ENCODE measurements at places on chromosomes 5 and 9. TPM values are rescaled to one million over a fixed set of nuclear protein-coding genes. Genes with fewer than 3 reads are reported as not detected.

NR6A1 gene
- total RNA-seq = 4.0 TPM

COQ4 gene
- 89.2 TPM for total RNA-seq

HNRNPA0 gene
- 10.1 TPM for total RNA-seq

INSYN2B gene
- not detected for total RNA-seq

NFIB gene
- 20.0 TPM for total RNA-seq

PCAT7 gene
- total RNA-seq = not detected

SAPCD2 gene
- 21.2 TPM for total RNA-seq

UNC5A gene
- 0.19 TPM for total RNA-seq

IFNA2 gene
- total RNA-seq = not detected

ANKRD18B gene
- total RNA-seq = 3.8 TPM

CTSL gene
- total RNA-seq = 40.7 TPM

SLC28A3 gene
- 3.1 TPM for total RNA-seq

DNA sequence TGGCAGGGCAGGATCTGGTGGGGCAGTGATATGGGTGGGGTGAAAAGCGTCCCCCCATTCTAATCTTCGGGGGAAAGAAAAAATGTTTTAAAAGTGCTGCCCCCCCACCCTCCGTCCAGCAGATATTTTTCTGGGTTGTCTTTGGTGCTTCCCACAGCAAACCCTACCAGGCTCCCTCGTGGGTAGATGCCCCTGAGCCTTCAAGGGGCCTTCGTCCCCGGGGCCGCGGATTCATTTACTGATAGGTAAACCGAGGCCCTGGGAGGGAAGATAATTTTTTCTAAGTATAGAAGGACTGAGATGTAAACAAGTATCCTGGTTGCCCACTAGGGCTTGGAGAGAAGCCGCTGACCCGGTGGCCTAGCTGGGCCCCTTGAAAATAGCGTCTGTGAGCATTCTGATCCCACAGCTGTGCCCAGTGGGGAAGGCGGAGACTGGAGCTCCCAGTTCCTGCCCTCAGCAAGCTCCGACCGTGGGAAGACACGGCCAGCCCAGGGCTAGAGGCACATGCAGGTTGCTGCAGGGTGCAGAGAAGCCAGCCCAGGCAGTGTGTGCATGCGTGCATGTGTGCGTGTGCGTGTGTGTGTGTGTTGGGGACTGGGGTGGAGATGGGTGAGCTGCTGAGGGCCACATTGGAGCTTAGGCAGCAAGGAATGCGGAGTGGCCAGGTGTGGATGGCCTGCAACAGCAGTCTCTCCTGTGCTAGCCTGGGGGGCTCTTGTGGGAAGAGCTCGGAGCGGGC, 6.0 kb upstream of the RXRA start:
- DNase-seq = no peak

DNA sequence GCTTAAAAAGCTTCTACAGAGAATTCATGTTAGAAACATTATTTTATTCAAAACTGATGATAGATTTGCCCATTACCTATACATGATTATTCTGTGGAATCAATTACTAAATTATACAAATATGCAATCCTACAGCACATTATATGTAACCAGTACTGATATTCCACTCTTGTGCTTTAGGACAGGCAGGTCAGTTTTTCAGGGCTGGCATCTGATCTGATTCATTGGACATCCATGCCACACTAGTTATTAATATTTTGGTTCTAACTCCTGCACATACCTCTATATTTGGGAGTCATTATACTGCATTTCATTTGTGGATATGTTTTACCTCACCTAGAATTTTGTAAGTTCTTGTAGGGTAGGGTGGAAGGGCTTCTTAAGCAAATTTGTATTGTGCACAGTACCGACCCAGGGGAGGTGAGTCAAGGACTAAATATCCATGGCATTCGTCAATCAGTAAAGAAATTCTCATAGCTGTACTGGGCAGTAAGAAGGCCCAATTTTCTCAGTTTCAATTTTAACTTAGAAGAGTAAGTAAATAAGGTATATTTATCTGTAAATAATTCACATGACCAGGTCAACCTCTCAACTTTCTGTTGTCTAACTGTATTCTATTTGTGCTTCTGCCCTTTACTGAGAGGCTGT, 33.5 kb downstream of the ELOVL7 start:
- DNase-seq = no peak

DNA sequence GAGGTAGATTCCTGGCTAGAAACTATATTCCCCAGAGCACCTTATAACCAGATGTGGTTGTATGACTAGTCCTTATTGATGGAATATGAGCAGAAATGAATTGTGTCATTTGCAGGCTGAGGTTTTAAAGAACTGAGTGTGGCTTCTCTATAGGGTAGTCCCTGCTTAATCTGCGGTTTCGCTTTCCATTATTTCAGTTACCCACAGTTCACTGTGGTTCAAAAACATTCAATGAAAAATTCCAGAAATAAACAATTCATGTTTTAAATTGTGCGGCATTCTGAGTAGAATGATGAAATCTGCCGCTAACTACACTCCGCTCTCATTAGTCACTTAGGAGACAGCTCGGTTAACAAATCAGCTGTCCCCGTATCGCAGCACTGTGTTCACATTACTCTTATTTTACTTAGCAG, 65.1 kb downstream of the ANKRD55 start:
- DNase-seq = no peak

- no peak for DNase-seq
These were observed 105.5 kb downstream of the MACIR start for GRCh38 chr5:103364074-103364473.

- DNase-seq = no peak
These were observed 137.5 kb downstream of the RGS3 start for GRCh38 chr9:113600871-113601614.

DNA sequence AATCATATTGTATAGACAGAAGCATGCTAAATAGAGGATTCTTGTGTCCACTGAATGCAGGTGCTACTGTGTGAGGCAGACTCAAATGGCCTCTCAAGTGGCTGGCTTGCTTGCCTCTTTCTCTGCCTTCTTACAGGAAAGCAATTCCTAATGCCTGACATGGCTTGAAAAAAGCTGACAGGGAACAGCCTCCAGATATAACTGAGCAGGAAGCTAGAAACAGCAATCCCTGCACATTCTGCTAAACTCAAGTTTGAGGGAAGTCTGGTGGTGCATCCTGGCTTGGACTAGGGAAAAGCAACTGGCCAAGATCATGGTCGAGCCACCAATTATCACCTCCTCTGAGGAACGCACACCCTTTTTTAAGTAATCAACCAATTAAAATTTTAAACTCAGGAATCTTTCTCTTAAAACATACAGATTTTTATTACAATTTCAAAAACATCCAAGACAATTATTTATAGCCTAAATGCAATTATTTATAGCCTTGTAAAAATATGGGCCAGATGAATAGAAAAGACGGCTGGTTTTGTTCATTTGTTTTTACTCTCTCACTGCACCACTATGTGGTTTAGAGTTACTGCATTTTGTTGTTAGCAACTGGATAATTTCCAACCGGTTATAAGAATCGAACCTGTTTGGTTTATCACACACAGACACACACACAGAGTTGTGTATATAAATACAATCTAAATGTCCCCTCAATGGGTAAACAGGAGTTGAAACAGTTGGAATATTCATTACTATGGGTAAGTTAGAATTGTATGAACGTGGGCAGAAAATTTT, 290.9 kb upstream of the ANKRD55 start:
- DNase-seq = no peak

- DNase-seq = no peak
These were observed 61.9 kb upstream of the ADAMTS16 start for GRCh38 chr5:5078009-5078897.

GRCh38 chr5:122202952-122203351, 73.6 kb downstream of the ZNF474 start:
- no peak for DNase-seq

GRCh38 chr5:106163233-106163632, 1507.5 kb downstream of the EFNA5 start:
- no peak for DNase-seq

- no peak for DNase-seq
These were observed 11.4 kb upstream of the LECT2 start for GRCh38 chr5:135966165-135966564.

DNA sequence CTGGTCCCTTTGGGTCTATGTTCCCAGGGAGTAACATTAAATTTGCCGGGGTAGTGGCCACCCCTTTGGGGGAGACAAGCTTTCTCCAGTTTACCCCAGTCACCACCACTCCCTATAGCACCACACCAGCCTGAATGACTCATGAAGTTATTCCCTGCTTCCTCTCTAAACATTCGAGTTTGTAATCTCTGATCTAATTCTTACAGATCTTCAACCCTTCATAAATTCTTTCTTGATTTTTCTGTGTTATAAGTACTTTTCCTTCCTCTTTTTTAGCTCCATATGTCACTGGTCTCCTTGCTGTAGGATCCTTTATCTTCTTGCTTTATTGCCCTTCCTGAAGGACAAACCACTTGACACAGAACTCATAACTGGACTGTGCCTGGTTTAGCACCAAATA, 55.6 kb downstream of the GNA14 start:
- no peak for DNase-seq

GRCh38 chr9:119334745-119335144, 34.5 kb downstream of the BRINP1 start:
- no peak for DNase-seq

GRCh38 chr9:127976498-127976897, 4.3 kb downstream of the EEIG1 start:
- no peak for DNase-seq

DNA sequence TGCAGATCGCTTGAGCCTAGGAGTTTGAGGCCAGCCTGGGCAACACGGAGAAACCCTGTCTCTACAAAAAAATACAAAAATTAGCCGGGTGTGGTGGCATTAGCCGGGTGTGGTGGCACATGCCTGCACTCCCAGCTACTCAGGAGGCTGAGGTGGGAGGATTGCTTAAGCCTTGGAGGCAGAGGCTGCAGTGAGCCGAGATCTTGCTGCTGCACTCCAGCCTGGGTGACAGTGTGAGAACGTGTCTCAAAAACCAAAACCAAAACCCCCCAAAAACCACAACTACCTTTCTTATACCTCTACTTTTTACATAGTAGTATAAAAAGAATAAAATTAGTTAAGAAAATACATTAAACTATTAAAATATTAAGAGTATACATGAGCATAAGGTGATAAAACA, 121.2 kb downstream of the RAPGEF6 start:
- no peak for DNase-seq

DNA sequence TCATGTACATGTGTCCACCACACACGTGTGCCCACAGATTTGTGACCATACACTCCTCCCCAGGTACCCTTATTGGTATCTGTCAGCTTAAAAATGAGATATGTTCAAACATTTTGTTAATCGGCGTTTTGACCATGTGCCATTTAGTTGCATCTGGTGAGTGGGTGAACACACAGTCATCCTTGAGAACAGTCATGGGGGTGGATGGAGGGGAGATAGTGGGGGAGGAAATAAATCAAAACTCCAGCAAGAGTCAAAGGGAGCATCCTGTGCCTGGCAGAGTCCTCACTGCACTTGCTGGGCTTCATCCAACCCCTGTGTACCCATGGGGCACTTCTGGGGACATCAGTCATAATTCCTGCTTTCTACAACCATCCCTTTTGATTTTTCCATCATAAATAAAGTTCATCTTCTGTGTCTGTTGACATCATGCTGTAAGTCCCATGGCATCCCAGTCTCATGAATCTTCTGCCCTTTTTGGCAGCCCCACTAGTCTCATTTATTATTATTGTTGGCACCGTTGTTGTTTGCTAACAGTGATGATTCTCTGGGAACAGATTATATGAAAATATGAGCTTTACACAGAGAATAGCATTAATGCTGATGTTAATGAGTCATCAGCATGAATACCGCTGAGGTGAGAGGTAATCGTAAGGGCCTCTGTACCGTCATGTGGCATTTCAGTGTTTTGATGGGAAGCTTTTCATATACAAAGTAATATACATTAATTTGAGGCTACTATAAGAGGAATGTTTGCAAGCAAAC, 24.4 kb upstream of the CLK4 start:
- no peak for DNase-seq

DNA sequence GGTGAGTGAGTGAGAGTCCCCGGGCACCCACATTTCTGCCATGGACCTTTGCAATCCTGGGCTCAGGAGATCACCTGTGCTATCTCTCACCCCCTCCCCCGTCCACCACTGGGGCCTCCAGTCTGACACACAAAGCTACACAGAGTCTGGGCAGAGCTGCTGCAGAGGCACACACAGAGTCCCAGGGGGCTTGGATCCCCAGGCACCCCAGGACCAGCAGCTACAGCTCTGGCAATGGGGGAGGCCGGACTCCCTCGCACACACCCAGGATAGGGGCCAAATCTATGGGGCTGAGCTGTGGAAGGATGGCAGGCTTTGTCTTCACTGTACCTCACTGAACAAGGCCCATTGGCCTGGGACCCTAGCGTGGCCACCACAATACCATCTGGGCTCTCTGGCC, 328.8 kb downstream of the MAN2A1 start:
- DNase-seq = no peak

DNA sequence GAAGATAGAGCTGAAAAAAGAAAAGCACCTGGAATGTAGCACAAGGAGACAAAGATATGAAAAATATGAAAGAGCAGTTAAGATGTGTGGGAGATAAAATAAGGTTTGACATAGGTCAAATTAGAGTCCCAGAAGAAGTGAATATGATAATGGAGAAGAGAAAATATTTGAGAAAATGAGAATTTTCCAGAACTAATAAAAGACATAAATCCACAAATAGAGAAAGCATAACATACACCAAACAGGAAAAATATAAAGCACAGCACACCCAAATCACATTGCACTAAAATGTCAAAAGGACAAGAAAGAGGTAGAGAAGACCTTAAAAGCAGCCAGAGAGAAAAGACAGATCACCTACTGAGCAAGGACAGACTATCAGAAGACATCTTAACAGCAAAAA, 43.4 kb downstream of the IPPK start:
- no peak for DNase-seq

DNA sequence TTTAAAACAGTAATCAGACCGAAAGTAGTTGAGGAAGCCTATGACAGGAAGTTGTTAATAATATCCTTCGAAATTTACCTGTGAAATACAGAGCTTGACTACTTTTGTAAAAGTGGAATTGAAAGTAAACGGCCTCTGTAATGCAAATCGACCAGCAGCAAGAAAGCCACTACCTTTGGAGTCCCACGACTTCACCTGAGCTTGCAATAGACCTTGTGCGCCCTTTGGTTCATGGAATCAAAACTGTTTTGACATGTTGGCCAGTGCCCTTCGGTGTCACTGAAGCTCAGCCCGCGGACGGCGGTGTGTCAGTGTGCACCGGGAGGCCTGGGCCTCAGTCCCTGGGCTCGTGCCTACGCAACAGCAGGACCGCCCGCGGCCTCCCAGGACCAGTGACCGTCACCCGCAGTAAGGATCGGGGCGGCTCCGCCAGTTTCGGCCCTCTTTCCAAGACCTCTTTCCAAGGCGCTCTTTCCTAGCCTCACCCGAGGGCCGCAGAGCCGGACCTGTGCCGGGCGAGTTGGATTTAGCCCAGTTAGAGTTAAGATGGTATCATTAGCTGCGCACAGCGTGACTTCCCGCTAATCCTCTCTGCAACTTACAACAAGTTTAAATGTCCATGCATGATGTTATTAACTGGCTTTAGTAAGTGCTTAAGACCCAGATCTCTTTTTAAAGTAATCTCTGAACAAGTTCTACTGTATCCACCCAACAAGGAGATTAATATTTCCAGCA, 223.3 kb downstream of the MEF2C start:
- no peak for DNase-seq

DNA sequence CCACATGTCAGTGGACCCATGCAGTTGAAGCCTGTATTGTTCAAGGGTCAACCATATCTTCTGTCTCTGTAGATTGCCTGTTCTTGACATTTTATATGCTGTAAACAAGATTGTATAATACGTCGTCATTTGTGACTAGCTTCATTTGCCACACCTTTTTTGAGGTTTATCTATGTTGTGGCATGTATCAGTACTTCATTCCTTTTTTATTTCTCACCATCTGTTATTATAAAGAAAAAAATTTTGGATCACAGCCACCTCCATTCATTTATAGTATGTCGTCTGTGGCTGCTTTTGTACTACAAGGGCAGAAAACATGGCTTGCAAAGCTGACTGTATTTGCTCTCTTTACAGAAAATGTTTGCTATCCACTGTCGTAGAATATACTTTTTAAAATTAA, 72.4 kb downstream of the TEK start:
- no peak for DNase-seq
